Activated naive CD8-positive, alpha-beta T cell treated with anti-CD3 and anti-CD28 coated beads for 36 hours (primary cell): ENCODE measurements at places on chromosomes 5 and 9. TPM values are rescaled to one million over a fixed set of nuclear protein-coding genes. Genes with fewer than 3 reads are reported as not detected.

- no peaks in the 10 kb centered on the region for H3K27me3 ChIP-seq
- H3K4me1 ChIP-seq: no peaks in the 10 kb centered on the region
- peaks cover 5% of the 10 kb centered on the region for H3K36me3 ChIP-seq
- no peak overlapping the region for H3K27ac ChIP-seq
Measured at GRCh38 chr9:95182854-95183563, 134.5 kb downstream of the FANCC start.

The ADCY2 gene
- total RNA-seq: not detected

The ZNF366 gene
- total RNA-seq: not detected

DNA sequence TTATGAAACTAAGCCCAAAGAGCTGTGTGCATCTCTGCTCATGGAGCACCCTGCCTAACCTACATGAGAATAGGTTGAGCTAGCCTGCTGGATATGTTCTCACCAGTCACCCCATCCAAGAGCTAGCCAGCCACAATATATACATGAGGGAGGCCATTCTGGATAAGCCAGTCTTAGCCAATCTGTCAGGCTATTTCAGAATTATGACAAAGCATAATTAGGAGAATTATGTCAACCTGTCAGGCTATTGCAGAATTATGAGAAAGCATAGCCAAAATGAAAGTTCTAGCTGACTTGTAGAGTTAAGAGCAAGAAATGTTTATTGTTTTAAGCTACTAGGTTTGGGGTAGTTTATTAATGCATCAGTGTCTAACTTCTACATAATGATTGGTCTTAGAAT lies 189.8 kb downstream of the WDR70 start:
- H3K27ac ChIP-seq: no peak overlapping the region
- H3K36me3 ChIP-seq: peaks cover 17% of the 10 kb centered on the region
- H3K27me3 ChIP-seq: no peaks in the 10 kb centered on the region
- no peak overlapping the region for H3K4me3 ChIP-seq

The PCDHB4 gene
- not detected for total RNA-seq

The OBP2B gene
- total RNA-seq: not detected

GRCh38 chr5:177475563-177476427 lies 2.4 kb upstream of the DBN1 start:
- peak overlapping the region; percentile 90 for H3K27ac ChIP-seq
- peak; percentile 64 for DNase-seq
- H3K4me1 ChIP-seq: peaks cover 67% of the 10 kb centered on the region

DNA sequence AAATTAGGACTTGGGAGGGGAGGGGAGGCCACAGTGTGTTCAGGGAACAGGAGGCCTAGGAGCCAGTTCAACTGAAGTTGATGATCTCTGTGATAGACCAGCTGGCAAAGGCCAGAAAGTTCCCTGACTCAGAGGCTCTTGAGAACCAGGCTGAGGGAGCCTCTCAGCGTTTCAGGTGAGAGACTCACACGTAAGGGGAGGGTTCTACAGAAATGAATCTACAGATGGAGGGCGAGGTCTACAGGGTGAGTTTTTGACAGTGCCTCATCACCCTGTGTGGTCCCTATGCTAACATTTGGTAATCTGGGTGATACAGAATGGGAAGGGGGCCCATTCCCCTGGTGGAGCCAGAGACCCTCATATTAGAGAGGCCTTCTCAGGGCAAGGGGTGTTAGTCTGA lies 32.0 kb downstream of the ENHO start:
- H3K27ac ChIP-seq: no peak overlapping the region
- H3K36me3 ChIP-seq: no peaks in the 10 kb centered on the region
- peaks cover 2% of the 10 kb centered on the region for H3K4me1 ChIP-seq

DNA sequence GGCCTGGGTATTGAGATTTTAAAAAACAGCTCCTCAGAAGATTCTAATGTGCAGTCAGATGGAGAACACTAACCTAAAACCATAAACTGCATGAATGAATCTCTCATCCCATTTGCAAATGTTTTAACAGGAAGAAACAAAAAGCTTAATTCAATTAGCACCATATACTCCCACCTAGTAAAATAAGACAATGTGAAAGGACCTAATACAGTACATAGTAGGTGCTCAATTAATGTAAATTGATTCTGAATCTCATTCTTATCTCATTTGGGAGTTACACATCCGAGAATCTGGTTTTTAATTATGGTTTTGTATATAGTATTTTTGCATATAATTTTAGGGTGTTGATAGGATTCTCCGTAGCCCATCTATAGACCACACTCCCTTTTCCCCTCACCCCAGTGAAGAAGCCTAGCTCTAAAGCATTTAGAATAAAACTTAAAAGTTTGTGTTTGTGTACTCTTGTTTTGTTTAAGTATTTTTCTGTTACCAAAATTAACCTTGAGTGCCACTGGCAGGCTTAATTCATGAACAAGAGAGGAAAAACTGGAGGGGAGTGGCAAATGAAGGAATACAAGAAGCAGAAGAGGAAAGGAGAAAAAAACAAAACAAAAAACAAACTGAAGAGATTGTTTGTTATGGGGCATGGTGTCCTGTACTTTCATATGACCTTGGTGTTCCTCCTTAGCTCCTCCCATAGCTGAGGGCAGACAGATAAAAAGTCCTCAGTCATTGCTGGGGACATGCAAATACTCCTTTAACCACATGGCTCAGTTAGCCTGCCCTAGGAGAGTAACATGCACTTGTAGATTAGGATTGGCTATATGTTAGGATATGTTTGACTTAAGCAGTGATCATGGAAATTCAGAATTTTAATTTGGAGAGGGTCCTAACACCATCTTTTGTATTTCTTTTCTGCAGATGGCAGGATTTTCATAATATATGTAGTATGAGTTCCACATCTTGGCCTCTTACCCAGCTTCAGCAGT lies 1.2 kb downstream of the RNF14 start:
- H3K27ac ChIP-seq: peak overlapping the region; percentile 95
- peaks cover 28% of the 10 kb centered on the region for H3K36me3 ChIP-seq
- peaks cover 38% of the 10 kb centered on the region for H3K4me1 ChIP-seq
- H3K27me3 ChIP-seq: no peaks in the 10 kb centered on the region

DNA sequence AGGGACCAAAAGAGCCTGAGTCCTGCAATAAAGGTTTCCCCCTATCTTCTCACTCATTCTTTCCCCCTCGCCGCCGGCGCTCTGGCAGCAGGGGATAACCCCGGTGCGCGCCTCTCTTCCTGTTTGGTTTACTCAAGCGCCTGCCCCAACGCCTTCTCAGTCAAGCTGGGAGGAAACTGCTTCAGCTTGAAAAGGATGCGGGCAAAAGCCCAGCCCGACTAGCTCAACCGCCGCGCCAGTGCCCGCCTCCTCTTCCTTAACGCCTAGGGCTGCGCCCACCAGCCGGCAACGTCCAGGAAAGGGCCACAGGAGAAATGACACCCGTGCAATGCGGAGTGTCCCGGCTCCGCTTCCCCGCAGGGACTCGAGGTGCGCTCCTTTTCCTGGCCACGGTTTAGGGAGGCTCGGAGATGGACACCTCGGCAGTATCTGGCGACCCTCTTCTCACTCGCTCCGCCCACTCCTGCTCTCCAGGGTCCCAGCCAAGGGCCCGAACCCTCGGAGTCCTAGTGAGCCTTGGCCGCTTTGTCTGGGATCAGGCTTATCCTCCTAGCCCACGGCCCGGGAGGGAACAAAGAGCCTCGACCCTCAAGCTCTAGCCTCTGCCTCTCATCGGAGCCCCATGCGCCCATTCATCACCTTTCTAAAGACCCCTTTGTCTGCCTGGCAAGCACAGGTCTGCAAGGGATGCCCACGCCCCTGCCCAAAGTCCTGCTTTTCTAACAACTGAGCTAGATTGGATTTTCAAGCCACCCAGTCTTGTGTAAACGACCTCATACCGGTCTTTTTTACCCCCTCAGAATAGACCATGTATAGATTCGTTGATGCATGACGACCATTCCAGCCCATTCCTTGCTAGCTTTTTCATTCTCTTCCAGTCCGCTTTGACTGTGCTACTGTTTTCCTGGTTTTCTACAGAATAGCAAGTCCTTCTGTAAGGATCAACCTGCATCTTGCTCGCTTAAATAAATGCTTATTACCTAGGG lies 2.0 kb downstream of the ST8SIA4 start:
- H3K27ac ChIP-seq: peak overlapping the region; percentile 99
- H3K27me3 ChIP-seq: no peaks in the 10 kb centered on the region
- H3K4me1 ChIP-seq: peaks cover 42% of the 10 kb centered on the region
- peak overlapping the region; percentile 97 for H3K4me3 ChIP-seq
- peaks cover 21% of the 10 kb centered on the region for H3K36me3 ChIP-seq
- peak; percentile 93 for DNase-seq

The COL27A1 gene
- total RNA-seq: 11.4 TPM

The NDST1 gene
- total RNA-seq: 7.3 TPM
